ENCODE measurements at places on chromosomes 3 and 15. TPM values are rescaled to one million over a fixed set of nuclear protein-coding genes. Genes with fewer than 3 reads are reported as not detected.

The SORD gene
- 31.9 TPM for total RNA-seq

The ACP3 gene
- not detected for total RNA-seq

The ULK4 gene
- total RNA-seq, result 3.9 TPM

The FAM174B gene
- total RNA-seq, result 8.2 TPM

The SLC24A5 gene
- total RNA-seq, result not detected

The ETV5 gene
- 26.1 TPM for total RNA-seq

The MAGEF1 gene
- total RNA-seq, result 29.4 TPM

The RPL39L gene
- 45.8 TPM for total RNA-seq

The GOLGA8B gene
- 19.2 TPM for total RNA-seq

The VPS8 gene
- 10.2 TPM for total RNA-seq
